ENCODE measurements at places on chromosomes 4 and X.
A peak's percentile ranks its signal among the peaks of the same experiment; 100 is the strongest.

DNA sequence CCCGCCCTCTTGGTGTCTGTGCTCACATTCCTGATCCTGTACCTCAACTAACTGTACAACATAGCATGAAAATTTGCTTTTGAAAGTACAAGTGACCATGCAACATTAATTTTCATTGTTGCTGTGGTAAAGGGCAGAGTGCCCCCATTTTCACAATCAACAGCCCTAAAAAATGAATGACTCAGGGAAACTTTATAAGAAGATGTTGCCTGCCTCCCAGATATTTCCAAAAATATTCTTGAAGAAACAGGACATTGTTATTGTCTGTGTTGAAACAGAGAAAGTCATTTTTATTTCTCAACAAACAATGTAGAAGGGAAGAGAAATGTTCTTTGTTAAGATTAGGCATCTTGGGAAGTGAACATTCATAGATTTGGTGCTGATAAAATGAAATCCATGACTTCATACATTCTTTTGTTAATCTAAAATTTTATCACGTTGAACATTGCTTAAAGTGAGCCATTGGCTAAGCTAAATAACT is 113.9 kb upstream of the ANXA3 start:
- DNase-seq, result no peak

DNA sequence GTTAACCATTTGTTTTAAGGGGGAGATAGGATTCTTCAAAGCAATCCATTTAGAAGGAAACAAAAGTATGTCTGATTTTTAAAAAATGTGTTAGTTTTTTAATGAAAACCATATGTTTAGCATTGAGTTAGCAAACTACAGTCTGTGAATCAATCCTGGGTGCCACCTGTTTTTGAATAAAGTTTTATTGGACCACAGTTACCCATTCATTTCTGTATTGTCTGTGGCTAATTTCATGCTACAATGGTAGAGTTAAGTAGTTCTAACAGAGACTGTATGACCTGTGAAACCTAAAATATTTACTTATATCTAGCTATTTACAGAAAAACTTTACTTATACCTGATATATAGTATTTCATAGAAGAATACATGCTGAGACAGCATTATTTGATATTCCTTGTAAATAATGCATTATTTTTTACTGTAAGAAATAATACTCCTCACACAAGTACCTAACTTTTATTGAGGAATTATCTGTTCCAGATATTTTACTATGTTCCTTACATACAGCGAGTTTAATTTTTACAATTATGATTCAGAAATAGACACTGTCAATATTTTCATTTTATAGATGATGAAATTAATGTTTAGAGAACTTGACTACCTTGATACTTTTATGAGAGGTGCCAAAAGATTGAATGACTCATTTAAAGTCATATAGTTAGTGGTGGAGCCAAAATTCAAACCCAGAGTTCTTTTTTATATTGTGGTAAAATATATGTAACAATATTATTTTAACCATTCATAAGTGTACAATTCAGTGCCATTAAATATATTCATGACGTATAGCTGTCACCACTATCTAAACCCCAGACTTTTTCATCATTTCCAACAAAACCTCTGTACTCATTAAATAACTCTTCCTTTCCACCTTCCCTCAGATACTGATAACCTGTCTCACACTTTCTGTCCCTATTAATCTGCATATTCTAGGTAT is 122.0 kb downstream of the GLUD2 start:
- DNase-seq, result no peak

- no peak for DNase-seq
Measured at GRCh38 chr4:95114521-95114920, 356.8 kb downstream of the BMPR1B start.

DNA sequence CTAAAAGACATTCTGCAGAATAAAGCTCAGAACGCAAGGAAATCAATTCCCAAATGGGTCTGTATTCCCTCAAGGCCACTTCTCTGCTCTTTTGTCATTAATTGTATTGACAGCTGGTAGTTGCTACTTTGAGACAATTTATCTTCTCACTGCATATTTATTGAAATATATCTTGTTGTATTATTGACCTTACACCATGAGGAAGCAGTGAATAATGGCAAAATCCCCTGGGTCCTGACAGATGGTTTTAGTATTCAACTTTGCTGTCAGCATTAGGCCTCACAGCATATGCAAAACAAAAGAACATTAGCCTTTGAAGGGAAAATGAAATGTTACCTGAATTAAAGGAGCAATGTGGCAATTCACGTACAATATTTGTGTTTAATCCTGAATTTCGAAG is 406.1 kb upstream of the TRAM1L1 start:
- no peak for DNase-seq

DNA sequence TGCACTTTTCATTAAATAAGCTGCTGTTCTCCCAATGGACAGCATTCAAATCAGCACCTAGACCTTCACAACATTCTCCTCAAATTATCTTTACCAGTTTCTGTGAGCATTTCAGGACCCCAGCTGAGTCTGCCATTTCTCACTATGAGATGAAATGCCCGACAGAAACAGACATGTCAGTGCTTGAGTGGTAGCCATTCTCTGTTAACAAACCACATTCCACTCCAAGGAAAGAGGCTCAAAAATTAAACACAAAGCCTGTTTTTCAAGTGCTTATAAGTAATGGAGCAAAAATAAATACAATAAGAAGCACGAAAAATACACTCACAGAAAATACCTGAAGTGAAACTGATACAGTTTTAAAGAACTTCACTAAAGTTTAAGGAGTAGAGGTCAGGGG is 320.2 kb upstream of the PRPS2 start:
- no peak for DNase-seq

DNA sequence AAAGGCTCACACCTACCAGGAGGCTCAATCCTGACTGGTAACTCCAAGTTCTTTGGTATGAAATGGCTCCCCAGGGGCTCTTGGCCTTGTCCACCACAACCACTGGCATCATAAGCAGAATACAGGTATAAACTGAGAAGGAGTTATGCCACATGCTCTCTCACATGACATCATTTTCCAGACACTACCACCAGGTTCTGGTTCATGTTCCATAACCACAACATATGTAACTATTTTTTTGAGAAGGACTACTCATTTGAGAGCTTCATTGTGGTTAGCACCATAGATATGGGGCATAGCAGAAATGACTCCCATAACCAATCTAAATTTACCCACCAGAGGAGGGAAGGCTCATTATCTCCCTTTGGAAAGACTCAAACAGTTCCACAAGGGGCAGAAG is 19.6 kb downstream of the PRDM5 start:
- DNase-seq, result no peak

DNA sequence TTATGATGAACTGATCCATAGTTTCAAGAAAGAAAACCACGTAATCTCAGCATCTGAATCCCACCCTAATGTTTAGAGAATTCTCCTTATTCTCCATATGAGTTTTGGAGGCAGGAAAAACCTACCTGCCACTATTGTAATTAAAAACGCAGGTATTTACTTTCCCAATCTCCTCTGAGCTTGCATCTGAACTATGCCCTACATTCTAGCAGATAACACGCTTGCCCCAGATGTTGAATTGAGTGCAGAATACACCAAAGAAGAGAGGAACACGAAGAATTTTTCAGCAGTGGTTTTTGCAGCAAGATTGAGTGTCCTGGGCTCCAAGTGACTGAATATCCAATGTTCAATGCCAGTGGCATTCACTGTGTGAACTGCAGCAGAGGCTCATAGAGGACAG is 182.4 kb downstream of the COX18 start:
- DNase-seq, result no peak

GRCh38 chr4:154854362-154854761 is 73.3 kb downstream of the RBM46 start:
- peak; percentile 2 for DNase-seq

DNA sequence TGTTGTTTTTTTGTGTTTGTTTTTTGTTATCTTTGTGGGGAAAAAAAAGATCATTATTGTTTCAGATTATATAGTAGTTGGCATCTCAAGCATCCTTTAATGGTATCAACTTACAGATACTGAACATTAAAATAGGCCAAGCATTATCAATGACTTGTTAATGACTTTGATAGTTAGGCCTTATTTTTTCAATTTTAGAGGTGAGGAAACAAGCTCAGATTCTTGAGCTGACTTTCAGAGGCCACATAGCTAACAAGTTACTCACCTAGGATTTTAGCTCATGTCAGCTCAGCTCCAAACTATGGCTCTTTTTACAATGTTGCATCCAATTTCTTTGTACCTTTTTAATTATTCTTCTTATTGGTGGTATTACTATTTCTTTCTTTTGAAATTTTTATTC is 471 bp upstream of the PLAC8 start:
- no peak for DNase-seq

- DNase-seq, result no peak
Measured at GRCh38 chrX:134547047-134547679, 87.2 kb downstream of the HPRT1 start.

DNA sequence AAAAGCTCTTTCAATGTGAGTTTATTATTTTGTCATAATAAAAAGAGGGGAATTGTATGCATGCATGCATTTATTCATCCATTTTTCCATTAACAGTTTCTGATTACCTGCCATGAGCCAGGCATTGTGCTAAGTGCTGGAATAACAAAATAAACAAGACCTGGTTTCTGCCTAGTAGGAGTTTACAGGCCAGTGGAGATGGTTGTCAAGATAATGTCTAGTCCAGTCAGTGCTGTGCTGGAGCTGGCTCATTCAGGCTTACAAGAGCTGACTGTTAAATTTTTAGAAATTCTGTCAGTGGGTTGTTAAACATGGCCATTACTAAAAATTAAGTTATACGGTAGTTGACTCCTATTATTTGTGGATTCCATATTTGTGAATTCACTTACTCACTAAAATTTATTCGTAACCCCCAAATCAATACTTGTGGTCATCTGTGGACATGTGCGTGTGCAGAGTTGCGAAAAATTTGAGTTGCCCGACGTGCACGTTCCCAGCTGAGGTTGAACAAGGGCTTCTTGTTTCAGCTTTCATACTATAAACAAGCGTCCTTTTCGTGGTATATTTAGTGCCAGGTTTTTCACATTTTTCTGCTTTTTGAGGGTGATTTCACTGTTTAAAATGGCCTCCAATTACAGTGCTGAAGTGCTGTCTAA is 172.3 kb upstream of the RPS6KA3 start:
- no peak for DNase-seq

- DNase-seq, result no peak
Measured at GRCh38 chrX:101693476-101693875, 33.8 kb upstream of the ARMCX2 start.

DNA sequence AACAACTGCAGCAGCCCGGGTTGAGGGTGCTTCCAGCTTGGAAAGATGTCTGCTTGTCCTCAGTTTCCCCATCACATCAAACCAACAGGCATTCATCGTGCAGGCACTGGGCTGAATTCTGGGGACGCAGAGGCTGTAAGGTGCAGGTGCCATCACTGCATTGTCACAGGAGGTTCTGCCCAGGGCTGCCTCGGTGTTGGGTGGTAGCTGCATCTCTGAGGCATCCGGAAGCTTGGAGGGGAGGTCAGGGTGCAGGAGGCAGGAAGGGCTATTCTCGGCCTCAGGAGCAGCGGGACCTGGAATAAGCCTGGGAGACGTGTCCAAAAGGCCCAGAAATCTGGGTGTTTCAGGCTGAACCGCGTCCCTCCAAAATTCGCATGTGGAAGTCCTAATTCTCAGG is 134.6 kb downstream of the HMX1 start:
- no peak for DNase-seq

DNA sequence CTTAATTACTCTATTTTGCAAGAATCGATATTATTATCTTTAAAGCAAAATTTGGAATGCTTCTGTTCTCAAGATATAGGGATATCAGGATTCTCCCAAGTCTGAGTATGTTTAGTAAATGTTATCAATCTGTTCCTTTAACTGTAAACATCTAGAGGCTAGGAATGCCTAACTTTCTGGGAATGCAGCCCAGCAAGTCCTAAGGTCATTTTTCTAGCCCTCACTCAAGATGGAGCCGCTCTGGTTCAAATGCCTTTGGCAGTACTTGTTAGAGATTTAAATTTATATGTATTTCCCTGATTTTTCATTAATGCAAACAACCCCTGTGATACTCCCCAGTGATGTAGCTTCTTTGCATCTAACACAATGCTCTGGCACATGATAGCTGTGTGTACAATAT is 623.8 kb upstream of the LCORL start:
- no peak for DNase-seq

- DNase-seq, result no peak
Measured at GRCh38 chr4:16142598-16143310, 58.9 kb upstream of the PROM1 start.

- no peak for DNase-seq
Measured at GRCh38 chrX:95718746-95719145, 965.9 kb upstream of the DIAPH2 start.

GRCh38 chr4:34633241-34633640 is 1611.1 kb downstream of the ARAP2 start:
- no peak for DNase-seq

GRCh38 chr4:15341733-15342300 is 86.0 kb upstream of the C1QTNF7 start:
- no peak for DNase-seq
